ENCODE measurements at places on chromosomes 4 and X.

- DNase-seq = no peak
Measured at GRCh38 chrX:97787311-97787710, 903.6 kb downstream of the RPA4 start.

DNA sequence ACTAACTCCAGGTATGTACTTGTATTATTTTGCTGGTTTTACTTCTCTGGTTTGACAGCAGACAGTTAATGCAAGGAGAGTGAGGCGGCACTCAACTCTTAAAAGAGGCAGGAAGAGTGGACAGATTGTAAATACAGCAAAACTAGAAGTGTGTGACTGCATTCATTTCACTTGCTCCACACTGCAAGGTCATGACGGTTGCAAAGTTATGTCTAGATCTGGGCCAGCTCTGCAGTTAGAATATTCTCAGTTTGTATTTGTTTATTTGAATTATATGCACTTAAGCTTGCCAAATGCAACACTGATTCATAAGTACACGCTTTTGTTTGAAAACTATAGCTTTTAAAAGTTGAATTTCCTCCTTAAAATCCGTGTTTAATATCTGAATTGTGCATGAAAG, 148.9 kb downstream of the STIM2 start:
- DNase-seq = no peak

DNA sequence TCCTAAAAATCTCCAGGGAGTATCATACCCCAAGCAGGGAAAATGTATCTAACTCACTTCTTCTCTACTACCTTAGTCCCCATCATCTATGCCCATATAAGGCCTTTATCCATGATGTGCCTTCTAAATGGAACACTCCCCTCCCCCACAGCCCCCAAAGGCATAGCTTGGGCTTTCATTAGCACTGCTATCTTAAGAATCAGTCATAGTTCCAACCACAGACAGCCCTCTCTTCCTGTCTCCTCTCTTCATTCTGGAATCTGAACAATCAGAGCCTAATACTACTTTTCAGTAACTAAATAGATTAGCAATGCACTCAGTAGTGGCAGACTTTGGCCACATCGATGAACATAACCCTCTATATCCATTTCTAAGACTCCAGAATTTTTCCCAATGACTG, 313.2 kb upstream of the DKK2 start:
- DNase-seq = no peak

DNA sequence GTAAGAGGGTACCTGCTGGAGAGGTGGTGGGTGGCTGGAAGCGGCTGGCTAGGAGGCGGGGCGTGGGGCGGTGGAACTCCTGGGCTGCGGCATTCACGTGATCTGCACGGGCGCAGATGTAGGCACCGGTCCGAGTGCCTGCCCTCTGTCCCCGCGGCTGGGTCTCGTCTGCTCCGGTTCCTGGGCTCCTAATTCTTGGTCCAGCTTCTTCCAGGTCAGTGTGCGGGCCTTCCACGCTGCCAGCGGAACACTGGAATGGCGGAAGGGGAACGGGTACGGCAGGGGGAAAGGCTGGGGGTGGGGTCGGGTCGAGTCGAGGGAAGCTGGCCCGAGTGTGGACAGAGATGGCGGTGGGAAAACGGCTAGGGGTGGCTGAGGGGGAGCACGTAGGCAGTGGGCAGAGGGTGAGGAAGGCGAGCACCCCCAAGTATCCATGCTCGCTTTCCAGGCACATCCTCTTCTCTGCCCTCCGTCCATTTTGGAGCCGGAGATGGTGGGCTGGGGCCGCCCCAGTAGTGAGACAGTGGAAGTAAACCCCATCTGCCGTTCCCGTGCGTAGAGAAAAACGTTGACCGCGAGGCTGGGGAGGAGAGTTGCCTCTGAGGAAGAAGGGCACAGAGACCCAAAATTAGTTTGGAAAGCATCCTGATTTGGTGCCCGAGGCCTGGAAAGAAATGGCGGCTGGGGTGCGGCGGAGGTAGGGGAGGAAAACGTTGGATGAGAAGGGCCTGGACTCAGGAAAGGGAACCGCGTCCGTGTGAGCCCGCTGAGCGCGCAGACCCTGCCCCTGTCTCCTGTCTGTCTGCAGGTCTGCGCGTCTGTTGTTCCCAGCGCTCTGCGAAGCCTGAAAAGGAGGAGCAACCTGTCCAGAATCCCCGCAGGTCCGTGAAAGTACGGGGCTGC, at the start of gene TCEAL4:
TCEAL4 (plus strand) TSS at position 105 of the 903 bp plus-strand sequence. CDS start 1,161 bp downstream, outside the sequence.
- peak; percentile 56 for DNase-seq

GRCh38 chr4:148330724-148331123, 111.5 kb downstream of the NR3C2 start:
- no peak for DNase-seq

DNA sequence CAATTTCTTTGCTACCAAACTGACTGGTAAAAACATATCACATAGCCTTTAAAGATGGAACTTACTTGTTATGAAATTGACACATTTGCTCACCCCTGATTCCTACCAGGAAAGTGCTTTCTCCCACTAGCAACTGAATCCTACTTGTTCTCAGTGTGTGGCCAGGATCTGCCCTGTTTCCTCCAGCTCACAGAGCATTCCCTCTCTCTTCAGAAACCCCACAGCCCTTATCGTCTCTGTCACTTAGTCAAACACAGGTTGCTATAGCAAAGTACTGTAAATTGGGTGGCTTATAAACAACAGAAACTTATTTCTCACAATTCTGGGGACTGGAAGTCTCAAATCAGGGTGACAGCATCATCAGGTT, 265.2 kb upstream of the BOD1L1 start:
- DNase-seq = no peak

- no peak for DNase-seq
Measured at GRCh38 chrX:134569306-134569705, 89.0 kb downstream of the PLAC1 start.

- no peak for DNase-seq
Measured at GRCh38 chr4:18961266-18961665, 939.7 kb upstream of the LCORL start.

DNA sequence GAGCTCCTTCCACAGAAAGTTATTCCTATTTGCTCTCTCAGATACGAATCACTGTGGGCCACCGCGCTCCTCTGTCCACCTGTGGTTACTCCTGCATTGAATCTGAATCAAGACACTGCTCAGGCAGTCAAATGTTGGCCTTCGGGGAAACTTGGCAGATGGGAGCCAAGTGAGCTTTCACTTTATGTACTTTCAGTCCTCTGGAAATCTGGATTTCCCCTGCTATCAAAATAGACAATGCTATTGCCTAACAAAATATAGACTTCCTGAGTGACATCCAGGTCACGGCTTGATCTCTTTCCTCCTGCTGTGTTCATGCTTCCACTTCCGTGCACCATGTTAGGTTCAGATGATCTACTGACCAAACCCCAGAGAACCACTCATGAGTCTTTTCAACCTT, 43.8 kb downstream of the FHL1 start:
- no peak for DNase-seq

DNA sequence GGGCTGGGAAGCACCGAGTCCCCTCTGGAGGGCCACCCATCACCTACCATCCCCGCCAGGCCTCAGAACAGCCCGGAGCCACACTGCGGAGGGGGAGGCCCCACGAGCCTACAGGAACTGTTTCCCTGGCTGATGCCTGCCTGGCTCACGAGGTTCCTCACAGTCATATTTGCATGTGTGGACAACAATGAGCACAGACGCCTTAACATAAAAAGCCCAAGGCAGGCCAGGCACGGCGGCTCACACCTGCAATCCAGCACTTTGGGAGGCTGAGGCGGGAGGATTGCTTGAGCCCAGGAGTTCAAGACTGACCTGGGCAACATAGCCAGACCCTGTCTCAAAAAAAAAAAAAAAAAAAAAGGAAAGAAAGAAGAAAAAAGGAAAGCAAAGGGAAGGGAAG, 125.9 kb downstream of the FAM53A start:
- no peak for DNase-seq

DNA sequence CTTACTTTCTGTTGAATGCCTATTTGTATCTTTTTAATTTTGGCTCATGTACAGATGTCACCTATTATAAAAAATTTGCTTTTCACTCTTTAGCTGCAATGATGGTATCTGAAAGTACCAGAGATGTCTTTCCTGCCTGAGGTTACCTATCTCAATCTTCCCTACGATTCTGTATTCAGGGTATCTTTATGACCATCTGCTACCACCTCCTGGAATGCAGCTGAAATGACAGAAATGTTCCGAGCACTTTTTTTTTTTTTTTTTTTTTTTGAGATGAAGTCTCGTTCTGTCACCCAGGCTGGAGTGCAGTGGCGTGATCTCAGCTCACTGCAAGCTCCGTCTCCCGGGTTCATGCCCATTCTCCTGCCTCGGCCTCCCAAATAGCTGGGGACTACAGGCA, 136.4 kb downstream of the REPS2 start:
- no peak for DNase-seq

DNA sequence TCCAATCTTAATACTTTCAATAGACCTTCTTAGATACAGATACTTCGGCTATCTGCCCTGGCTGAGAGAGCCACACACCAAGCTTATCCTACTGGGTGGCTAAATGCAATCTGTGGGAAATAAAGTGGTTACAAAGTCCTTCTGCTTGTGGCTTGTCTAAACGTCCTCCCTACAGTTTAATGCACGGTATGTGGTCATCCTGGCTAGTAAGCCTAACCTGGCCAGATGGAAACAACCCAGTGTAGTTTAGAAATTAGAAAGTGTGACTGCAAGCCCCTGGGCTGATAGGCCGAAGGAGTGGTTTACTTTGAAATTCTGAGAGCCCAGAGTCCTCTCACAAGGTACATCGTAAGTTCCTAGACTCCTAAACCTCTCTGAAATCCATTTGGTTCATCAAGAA, 47.9 kb downstream of the HELT start:
- no peak for DNase-seq

GRCh38 chr4:158461336-158461735, 60.3 kb upstream of the RXFP1 start:
- DNase-seq = no peak

DNA sequence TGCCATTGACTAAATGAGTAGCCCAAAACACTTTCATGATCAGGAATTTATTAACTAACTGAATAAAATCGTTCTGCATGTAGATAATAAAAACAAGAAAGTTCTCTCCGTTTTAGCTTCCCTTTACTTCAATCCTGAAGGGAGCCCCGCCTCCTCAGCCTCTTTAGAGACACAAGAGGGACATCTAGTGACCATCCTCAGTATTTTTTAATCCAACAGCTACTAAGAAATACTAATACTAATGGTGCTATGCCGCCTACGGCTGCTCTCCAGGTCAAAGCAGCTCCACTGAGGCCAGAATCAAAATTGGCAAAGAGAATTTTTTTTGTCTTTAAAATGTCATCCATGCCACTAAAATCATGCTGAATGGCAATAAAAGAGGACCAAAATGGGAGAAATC, 3.2 kb upstream of the PCDH19 start:
- peak; percentile 32 for DNase-seq

GRCh38 chr4:146450524-146450923, 71.2 kb downstream of the SLC10A7 start:
- DNase-seq = no peak

DNA sequence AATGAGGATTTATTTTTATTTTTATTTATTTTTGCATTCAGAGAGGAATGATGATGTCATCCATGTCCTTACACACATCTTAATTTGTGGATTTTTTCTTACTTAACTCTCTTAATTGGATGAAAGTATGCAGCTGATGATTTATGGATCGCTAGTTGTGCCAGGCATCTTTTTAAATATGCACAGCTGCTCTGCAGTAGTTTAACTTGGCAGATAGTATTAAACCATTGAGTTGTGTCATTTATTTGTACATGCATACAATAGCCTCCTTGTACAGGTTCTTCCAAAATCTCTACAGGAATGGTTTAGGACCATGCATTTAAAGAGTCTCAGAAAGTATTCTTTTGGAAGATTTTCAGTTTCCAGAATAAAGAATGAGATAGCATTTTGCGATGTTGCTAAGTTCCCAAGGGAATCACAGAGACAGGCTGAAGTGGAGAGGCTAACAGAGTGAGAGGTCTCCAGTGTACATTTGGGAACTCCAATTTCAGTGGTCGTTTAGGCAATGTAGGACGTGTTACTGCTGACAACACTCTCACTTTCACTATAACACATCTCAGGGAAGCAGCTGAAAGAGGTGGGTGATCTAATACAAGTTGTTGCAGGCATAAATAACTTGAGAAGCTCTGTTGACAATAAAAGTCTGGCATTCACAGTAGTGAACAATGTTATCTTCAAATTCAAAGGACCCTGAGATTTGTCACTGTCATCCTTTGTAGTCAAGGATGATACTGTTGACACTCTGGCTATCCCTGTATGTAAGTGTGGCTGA, 49.9 kb upstream of the SCRG1 start:
- no peak for DNase-seq

DNA sequence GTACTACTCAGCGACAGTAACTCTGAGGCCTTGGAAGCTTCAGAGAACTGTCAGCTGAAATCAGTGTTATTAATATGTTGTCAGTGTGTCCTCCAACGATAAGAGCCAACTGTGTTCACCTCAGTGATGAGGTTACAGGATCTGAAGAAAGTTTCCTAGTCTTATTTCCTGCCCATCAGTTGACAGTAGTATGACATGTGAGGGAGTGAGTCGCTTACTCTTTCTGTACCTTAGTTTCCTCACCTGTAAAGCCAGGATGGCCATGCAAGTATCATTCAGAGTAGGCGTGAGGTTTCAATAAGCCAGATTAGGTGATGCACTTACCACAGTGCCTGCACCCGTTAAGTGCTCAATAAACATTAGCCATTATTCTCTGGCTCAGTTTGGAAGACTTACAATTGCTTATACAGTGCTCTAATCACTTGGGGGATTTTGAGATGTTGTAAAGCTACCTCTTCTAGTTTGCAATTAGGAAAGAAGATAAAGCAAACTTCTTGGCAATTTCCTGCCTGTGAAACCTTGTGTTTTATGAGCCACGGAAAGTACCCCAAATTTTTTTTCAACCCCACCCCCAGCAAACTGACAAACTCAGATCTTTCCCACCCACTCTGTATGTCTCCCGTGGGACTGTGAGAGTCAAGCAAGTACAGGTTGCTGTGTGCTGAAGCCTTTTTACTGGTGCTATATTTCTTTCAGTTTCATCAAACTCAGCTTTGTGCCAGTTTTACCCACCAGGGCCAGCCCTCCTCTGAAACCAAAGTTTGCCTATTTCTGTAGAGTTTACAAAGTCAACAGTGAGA, 62.2 kb downstream of the ANXA3 start:
- DNase-seq = peak; percentile 48

- no peak for DNase-seq
Measured at GRCh38 chrX:68534691-68535090, 35.8 kb downstream of the YIPF6 start.

- DNase-seq = peak; percentile 72
Measured at GRCh38 chr4:76067652-76068286, 6.7 kb upstream of the ART3 start.

DNA sequence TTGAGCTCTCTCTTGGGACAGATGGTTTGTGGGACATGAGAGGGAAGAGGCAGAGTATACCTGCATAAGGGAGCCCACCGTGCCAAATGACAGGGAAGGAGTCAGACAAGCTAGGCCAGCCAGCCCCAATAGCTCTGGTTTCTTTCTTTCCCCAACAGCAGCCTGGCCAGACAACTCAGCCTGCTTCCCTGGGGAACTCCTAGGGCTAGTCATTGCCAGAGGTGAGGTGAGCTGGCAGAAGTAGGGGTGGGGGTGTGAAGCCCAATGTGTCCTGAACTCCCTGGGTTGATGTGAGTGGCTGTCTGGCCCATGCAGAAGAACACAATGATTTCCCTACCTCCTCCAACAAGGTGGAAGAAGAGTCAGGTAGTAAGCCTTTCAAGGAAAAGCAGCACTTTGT, 135.5 kb downstream of the AMMECR1 start:
- no peak for DNase-seq
